ENCODE measurements at places on chromosomes 6 and 20. TPM values are rescaled to one million over a fixed set of nuclear protein-coding genes. Genes with fewer than 3 reads are reported as not detected.
A peak's percentile ranks its signal among the peaks of the same experiment; 100 is the strongest.

Gene NUS1
- 55.8 TPM for total RNA-seq

Gene FAM83B
- total RNA-seq: 5.7 TPM

Gene TTLL9
- 0.20 TPM for total RNA-seq

Gene FOXQ1
- 0.15 TPM for total RNA-seq

Gene OPRL1
- 0.90 TPM for total RNA-seq

Gene FOXS1
- not detected for total RNA-seq

Gene POM121L2
- not detected for total RNA-seq

Gene NOTCH4
- total RNA-seq: 2.1 TPM

Gene SIRPB1
- 1.0 TPM for total RNA-seq

Gene DUSP15
- total RNA-seq: 6.7 TPM

GRCh38 chr6:15608396-15608795 lies 54.4 kb downstream of the DTNBP1 start:
- no peak for DNase-seq

- peak; percentile 56 for DNase-seq
Measured at GRCh38 chr6:111731456-111732195, 125.9 kb upstream of the TRAF3IP2 start.

DNA sequence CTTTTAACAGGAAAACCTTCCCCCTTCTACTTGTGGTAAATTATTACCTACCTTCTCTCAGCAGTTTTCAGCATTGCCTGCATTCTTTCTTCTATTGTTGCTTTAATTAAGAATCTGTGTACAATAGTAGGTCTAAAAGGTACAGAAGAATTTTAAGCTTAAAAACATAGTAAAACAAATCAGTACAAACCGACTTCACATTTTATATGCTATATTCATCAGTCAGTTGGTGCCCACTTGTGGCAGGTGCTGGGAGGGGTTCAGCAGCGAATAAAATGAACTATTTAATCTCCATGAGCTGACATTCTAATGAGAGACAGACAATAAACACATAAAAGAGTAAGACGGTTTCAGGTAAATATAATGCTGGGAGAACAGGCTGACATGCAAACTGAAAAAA lies 73.4 kb upstream of the FBXO30 start:
- no peak for DNase-seq

DNA sequence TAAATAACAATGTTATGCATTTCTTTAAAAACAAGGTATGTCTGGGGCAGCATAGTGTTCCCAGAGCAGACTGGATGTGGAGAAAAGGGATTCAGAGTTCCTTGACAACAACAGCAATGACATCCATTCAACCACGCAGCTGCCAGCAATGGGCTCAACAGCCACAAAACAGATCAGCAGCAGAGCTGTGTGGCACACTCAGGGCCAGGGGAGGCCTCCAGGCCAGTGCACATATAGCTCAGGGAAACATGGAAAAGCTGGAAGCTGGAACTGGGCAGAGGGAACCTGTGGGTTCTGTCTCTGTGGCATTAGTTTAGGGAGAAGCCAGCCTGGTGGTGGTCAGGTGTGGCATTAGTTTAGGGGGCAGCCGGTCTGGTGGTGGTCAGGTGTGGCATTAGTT lies 148.3 kb downstream of the SMOC2 start:
- DNase-seq: no peak

DNA sequence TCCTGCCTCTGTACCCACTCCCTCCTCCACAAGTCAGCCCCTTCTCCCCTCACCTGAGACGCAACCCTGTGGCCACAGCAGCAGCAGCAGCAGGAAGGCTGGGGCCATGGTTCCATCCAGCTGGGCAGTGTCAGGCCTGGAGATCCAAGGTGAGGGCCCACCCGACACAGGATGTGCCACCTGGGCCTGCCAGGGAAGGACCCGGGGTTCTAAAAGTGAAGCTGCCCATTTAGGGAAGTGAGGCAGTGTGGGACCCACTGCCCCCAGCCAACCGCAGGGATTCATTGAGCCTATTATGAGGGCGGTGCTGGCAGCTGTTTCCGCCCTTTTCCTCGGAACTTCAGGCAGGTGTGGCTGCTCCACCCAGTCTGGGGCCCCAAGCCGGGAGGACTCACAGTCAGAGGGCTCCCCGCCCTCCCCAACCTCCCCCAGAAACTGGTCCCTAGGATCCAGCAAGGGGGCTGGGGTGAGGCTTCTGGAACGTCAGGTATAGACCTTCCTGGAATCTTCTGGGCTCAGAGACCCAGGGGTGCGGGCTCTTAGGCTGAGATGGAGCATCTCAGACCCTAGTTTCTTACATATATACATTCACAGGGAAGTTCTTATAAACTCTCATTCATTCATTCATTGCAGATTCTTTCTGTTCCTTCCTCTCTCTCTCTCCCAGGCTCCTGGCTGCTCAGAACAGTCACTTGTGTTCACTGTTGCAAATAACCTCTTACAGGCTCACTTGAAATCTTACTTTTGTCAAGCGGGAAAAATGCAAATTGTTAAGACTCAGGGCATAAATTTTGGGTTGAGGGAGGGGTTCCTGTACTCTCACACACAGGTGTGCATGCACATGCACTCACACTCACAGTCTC lies at the start of gene TREML2:
TSS of gene TREML2 (minus strand) at position 249 of the 863 bp plus-strand sequence. CDS start at position 108, 141 bp downstream.
- DNase-seq: no peak

GRCh38 chr6:106214531-106214930 lies 111.0 kb downstream of the ATG5 start:
- no peak for DNase-seq

- no peak for DNase-seq
Measured at GRCh38 chr6:148830614-148831013, 83.8 kb downstream of the UST start.

GRCh38 chr6:215335-216034 lies 76.8 kb upstream of the DUSP22 start:
- no peak for DNase-seq

- no peak for DNase-seq
Measured at GRCh38 chr6:56649053-56649769, 6.5 kb upstream of the DST start.

DNA sequence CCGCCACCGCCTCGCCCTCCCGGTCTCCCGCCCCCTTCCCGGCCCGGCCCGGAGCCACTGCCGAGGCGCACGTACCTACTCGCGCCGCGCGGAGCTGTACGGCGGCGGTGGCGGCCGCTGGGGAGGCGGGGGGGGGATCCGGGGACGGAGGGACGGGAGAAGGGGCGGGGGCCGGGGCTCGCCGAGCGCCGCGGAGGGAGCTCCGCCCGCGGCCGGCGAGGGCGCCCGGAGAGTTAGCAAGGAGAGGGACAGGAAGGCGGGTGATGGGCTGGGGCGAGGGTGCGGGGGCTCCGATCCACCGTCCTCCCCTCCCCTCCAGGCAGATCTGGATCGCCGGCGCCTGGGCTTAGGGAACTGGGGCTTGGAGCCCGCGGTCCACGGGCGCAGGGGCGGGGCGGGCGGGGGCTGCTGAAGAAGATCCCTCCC lies 548 bp upstream of the TMEM74B start:
- no peak for DNase-seq

DNA sequence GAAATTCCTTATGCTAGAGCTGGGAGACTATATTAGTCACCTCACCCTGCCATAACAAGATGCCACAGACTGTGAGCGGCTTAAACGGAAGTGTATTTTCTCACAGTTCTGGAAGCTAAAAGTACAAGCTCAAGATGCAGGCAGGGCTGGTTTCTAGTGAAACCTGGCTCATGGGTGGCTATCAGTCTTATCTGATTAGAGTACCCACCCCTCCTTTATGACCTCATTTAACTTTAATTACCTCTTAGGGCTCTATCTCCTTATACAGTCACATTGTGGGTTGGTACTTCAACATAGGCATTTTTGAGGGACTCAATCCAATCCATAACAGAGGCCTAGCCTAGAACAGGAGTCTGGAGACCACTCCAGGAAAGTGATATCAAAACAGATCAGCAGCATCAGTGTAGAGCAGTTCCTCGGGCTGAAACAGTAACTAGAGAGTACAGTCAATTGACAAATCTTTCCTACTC lies 2.3 kb upstream of the SNRNP48 start:
- no peak for DNase-seq

- DNase-seq: no peak
Measured at GRCh38 chr6:10355115-10355702, 59.7 kb downstream of the TFAP2A start.

GRCh38 chr20:57391439-57392301 lies 474 bp downstream of the RBM38 start:
- DNase-seq: no peak

DNA sequence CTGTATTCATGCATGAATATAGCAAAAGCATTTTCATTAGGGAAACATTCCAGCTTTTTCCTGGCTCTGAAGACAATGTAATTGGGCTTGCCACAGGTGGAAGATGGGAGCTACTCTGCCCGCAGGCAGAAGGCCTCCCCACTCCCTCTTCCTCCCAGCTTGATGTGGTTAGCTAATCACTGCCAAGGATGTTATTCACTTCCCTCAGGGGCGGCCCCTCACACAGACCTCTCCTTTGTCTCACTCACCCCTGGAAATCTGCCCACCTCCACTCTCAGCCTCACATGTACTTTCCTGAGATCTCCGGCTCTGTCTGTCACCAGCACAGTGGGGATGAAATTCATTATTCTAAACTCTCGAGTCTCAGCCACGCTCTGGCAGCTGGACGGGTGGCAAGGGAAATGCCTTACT lies 100.7 kb downstream of the ANKRD60 start:
- DNase-seq: peak; percentile 10

DNA sequence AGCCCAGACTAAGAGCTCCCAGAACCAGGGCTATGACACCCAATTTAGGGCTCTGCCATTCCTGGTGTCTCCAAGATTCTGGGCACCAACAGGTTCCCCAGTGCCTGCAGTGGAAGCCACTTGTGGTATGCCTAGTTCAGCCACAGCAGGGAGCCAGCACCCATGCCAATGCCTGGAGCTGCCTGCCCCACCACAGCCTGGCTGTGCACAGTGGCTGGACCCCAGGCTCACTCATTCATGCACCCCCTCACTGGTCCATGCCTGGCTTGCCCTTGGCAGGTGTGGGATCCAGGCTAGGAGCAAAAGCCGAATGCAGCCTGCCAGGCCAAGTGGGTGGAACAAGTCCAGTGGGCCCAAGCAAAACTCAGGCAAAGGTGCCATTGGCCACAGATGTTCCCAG lies 91.9 kb downstream of the MKKS start:
- no peak for DNase-seq

GRCh38 chr20:58882704-58883089 lies 30.2 kb downstream of the GNAS start:
- no peak for DNase-seq

DNA sequence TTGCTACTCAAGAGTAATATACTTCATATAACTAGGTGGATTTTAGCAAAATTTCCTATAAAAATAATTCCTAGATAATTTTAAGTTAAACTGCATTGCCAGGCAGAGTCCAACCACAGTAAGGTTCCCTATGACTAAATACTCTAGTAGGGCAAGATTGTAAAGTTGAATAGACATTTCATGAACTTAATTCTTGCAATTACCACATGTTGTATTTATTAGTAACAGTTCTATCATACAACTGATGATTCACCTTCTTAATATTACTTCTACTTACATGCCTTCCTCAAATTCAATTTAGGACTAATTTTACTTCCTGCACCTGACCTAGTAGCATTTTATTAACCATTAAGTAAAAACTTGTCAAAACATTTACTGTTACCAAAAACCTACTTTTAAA lies 266.7 kb upstream of the THEMIS start:
- no peak for DNase-seq

DNA sequence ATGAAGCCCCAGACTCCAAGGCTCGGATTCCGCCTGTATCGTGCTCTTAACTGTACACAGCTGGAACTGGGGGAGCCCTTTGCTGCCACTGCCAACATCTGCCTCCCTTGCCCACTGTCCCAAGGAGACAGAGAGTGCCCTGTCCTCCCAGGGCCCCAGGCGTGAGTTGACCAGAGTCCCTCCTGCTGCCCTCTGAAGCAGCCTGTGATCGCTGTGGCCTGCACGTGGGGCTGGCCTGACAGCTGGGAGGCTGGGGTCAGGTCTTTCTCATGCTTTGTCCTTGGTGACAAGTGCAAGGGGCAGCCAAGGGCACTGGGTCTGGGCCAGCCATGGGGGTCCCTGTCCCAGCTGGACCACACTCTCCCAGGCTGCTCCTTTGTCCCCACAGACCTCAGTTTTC lies 44.3 kb downstream of the KIAA1755 start:
- no peak for DNase-seq

- peak; percentile 50 for DNase-seq
Measured at GRCh38 chr6:83921315-83921714, 61.8 kb downstream of the CYB5R4 start.

DNA sequence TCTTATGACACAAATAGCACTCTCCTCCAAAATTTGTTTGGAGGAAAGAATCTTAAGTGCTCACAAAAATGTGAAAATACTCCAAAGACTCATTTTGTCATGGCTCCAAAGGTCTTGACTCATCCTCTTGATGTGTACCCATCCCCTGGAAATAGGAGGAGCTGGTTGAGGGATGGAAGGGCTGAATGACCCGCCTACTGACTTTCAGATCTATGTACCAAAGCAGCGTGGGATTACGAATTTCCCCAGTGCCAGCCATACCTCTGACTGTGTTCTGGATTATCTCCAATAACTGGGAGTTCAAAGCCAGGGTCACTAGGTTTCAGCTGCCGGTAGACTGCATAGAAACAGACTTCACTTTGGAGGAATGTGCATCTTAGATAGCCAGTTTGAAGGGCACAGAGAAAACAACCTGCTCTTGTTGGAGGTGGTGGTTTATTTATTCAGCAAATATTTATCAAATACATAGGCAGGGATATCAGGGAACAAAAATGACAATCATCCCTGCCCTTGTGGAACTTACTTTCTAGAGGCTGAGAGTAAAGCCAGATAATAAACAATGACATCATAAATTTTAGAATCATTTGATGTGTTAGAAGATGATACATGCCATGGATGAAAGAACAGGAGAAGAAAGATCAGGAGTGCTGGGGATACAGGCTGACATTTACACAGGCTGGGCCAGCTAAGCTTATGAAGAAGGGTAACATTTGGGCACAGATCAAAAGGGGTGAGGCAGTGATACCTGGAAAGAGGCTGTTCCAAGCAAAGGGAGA lies 246.6 kb downstream of the TBXT start:
- no peak for DNase-seq

- no peak for DNase-seq
Measured at GRCh38 chr6:6121943-6122342, 115.2 kb upstream of the NRN1 start.

DNA sequence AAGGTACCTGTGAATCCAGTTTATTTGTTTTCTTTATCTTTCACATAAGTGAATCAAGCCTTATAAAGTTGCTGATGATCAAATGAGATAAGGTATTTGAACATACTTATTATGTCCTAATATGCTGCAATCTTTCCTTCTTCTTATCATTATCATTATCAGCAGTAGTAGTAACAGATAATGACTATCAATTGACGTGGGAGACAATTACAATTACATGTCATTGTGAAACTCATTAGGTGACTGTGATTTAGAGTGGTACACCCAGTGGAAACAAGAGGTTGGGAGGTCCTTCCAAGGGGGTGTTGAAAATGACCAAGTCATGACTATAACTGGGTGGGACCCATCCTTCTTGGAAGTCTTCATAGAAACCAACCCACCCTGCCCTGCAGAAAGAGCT lies 2.8 kb downstream of the CLIC5 start:
- DNase-seq: no peak

DNA sequence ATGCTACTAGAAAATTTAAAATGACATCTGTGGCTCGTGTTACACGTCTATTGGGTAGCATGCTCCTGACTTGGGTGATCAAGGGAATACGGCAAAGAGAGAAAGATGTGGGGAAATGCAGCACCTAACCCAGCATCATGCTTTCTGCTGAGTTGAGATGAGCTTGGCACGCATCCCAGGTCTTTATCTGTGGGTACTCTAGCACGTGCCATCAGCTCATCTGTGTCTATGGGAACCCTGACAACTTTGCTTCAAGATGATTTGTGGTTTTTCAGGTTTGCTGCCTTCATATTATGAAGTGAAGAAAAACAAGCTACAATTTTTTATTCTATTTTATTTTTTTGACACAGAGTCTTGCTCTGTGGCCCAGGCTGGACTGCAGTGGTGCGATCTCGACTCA lies 21.0 kb downstream of the RNASET2 start:
- no peak for DNase-seq
